ENCODE measurements at places on chromosomes 4 and X.

- DNase-seq = no peak
Measured at GRCh38 chr4:664713-665231, 9.3 kb downstream of the ATP5ME start.

- no peak for DNase-seq
Measured at GRCh38 chr4:110411574-110412011, 64.4 kb upstream of the ENPEP start.

- no peak for DNase-seq
Measured at GRCh38 chr4:11397146-11397545, 31.5 kb downstream of the HS3ST1 start.

DNA sequence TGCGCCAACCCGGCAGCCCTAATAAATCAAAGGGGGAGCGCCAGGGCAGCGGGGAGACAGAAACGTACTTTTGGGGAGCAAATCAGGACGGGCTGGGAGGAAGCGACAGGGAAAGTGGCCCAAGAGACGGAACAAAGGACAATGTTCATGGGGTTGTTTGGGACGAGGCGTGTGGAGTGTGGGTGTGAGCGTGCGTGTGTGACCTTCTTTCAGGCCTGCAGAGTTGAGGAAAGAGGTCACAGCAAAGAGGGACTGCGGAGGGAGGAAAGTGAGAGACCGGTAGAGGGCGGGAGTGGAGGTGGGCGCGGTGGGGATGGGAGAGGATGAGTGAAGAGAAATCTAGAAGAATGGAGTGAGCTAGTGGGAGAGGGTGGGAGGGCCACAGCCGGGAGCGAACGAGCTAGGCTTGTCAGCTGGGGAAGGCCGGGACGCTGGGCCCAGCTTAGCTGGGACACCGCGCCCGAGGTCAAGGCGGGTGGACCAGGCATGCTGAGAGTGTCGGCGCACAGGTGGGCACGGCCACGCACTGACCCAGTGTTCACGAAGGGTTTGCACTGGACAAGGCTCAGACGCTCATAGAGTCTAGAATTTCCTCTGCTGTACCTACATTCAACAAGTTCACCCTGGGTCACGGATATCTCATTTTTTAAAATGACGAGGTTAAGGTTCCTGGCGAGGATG lies 14.7 kb upstream of the PITX2 start:
- DNase-seq = no peak

Measured in HTR-8/SVneo (cell line).